ENCODE measurements at places on chromosomes 3 and 15.

- no peak for DNase-seq
Measured at GRCh38 chr3:139309061-139309591, 34.7 kb upstream of the MRPS22 start.

DNA sequence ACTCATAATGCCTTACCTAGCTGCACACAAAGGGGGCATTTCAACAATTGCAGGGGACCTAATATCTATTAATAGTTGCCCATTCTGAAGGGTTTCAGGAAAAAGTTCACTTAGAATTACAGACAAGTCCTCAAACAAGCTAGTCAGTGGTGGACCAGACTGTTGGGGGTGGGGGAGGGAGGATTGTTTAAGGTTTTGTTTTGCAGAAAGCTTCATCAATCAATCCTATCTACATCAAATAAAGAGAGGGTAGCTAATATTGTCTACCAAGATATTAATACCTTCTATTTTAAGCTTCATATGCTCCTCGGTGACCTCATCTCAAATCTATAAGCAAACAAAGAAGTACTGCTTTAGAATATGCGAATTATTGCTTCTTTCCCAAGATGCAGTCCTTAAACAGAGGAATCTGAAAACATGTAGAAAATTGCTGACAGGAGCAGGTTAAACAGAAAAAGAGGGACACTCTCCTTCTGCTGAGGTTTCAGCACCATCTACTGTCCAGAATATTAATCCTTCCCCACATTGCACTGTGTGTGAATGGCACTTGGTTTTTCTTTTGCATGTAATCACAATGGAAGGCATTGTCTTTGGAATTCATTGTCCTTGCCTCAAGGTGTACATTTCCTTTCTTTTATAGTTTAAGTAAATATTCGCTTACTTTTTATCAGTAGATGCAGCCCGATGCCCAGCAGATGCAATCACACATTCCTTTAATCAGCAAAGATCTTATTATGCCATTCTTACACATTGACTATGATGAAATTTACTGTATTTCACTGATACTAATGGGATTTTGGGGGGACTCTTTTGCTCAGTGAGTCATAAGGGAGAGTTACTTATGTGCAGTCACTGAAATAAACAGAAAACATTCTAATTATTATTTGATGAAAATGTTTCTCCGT, 94.7 kb downstream of the IL5RA start:
- DNase-seq = no peak

DNA sequence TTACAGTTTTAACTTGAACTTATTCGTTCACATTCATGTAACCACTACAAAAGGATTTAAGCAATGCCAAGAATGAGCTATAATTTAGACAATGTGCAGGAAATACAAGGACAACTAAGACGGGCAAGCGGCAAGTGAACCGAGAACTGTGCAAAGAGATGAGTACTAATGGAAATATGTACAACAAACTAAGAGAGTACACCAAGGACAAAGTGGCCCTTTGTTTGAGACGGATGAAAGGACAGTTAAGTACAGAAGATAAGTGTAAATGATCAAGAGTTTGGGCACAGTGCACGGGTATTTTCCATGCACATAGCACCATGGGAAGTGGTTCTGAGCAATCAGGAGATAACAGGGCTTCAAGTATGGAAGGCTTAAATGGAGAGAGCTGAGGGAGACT, 281.7 kb downstream of the ROBO2 start:
- DNase-seq = no peak

- no peak for DNase-seq
Measured at GRCh38 chr3:194198938-194199337, 63.0 kb downstream of the HES1 start.

GRCh38 chr15:63597038-63597790, at the start of gene FBXL22:
FBXL22 (plus strand) TSS chr15:63597387; CDS start chr15:63597393, 6 bp downstream.
- DNase-seq = no peak

GRCh38 chr3:159789742-159790635, 198.6 kb upstream of the IL12A start:
- DNase-seq = no peak

- DNase-seq = no peak
Measured at GRCh38 chr15:66783725-66784124, 81.7 kb downstream of the SMAD6 start.

DNA sequence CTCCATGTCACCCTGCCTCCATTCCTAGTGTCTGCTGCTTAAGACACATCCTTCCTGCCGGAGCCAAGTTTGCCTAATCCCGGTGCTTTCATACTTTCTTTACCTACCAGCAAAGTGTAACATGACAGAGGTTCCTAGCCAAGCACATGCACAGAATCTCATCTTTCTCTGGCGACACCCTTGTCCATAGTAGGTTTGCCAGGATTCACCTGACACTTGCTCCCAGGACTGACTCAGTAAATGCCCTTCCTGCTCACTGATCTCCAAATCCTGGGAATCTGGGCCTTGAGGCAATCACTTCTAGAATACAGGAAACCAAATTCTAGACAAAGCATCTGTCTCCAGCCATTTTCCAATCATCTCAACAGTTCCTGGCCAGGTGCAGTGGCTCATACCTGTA, 10.2 kb upstream of the NR2E3 start:
- DNase-seq = no peak

DNA sequence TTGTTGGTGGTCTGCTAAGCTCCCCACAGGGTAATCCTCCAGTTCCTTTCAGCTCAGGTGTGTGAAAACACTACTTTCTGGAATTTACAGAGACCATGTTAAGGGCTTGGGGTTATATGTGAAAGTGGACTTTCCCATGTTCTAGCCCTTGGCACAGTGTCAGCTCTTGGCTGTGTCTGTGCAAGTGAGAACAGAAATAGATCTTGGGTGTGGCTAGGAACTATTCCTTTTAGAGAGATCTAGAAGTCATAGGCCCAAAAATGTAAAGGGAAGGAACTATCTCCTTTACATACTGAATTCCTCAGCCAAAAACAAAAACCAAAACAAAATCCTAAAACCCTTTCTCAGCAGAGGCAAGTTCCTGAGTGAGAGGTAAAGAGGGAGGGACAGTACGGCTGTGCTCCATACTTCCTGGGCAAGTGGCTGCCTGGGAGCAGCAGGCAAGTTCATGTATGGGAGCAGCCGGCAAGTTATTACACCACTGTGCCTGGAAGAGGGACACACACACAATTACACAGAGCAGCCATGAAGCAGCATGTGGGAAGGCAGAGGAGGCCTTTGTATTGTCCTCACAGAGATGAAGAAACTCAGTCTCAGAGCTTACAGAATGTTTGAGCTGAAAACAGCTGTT, 19.9 kb upstream of the C3orf62 start:
- no peak for DNase-seq

GRCh38 chr3:150762662-150763121, 277 bp downstream of the SIAH2 start:
- DNase-seq = no peak

- no peak for DNase-seq
Measured at GRCh38 chr3:116318370-116318769, 126.9 kb downstream of the LSAMP start.

GRCh38 chr15:52728899-52729298, 49.7 kb upstream of the ATOSA start:
- DNase-seq = no peak

DNA sequence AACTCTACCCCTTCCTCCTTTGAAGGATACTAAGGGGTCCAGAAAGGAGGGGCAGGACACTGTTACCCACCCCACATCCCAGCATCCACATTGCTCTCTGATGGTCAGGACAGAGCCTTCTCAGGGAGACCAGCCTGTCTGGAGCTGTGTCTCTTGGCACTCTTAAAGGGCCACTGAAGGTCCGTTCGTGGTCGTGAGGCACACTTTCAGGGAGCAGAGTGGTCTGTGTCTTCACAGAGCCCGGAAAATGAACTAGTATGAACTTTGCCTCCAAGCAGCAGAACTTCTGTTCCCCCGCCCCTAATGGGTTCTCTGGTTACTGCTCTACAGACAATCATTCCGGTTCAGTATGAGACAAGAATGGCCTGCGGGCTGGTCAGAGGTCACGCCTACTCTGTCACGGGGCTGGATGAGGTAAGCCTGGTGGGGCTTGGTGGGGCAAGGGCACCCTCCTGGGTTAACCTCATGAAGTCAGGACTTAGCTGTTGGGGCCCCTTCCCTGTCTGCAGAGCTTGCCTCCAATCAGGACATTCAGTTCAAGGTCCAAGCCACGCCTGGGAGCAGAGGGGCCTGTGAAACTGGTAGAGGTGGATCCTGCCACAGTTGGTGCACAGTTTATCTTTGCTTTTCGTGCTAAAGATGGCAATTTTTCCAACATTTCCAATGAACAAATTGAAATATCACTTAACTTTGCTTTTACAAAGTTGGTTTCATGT, 33.2 kb downstream of the CAPN3 start:
- DNase-seq = no peak

- DNase-seq = no peak
Measured at GRCh38 chr3:71376911-71377310, 206.6 kb downstream of the FOXP1 start.

DNA sequence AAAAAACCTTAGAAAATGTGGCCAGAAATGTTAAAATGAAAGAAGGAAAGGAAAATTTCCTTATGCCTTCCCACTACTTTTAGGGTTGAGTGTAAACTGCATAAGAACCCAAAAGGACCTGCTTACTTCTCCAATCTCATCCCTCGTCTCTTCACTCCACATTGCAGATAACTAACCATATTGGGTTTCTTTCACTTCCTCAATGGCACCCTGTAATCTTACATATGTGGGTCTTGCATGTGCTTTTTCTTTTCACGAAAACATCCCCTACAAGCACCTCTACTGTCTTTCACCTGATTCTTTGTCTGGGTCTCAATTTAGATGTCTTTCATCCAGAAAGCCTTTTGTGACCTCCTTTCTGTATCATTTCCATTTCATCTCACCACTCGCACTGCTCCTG, 23.1 kb downstream of the EOMES start:
- DNase-seq = peak; percentile 9

- DNase-seq = no peak
Measured at GRCh38 chr3:71492974-71493771, 90.4 kb downstream of the FOXP1 start.

- DNase-seq = no peak
Measured at GRCh38 chr3:175307642-175308041, 448.5 kb downstream of the NAALADL2 start.

DNA sequence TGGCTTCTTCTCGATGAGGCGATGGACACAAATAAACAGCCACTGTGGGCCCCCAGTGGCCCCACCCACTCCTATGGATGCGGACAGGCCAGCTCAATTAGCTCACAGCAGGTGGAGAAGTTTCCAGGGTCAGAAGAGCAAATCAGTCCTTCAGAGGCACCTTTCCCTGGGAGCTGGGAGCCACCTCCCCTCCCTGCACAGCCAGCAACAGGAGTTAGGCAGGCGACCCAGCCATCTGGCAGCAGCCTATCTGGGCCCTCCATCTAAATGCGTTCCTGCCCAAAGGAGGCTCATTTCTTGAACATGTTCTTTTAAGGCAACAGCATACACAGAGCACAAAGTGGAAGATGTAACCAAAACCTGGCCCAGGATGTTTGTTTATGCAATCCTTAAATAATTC, 211.9 kb upstream of the ARRDC4 start:
- DNase-seq = no peak

- no peak for DNase-seq
Measured at GRCh38 chr3:145170121-145170520, 990.9 kb downstream of the PLOD2 start.

GRCh38 chr3:11913316-11913715, 66.6 kb upstream of the TAMM41 start:
- no peak for DNase-seq

- no peak for DNase-seq
Measured at GRCh38 chr3:15899388-15899787, 101.6 kb upstream of the ANKRD28 start.

DNA sequence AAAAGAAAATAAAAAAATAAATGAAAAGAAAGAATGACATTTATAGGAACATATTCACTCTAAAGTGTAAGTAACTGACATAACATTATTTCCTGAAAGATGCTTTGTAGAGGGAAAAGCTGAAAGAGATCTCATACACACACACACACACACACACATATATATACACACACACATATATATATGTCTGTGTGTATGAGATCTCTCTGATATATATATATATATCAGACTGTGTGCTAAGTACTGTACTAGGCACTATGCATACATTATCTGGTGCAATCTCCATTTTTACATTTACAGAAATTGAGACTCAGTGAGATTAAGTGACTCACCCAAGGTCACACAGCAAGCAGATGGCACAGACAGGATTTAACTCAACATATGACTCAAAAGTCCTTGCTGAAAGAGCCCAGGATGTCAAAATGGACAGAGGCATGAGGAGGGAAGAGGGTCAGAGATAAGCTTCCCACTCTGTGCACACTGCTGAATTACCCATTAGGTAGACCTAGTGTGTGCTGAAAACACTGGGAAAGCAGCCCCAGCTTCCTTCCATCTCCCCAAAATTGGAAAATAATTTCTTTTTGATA, 15.0 kb downstream of the BHLHE40 start:
- DNase-seq = no peak

DNA sequence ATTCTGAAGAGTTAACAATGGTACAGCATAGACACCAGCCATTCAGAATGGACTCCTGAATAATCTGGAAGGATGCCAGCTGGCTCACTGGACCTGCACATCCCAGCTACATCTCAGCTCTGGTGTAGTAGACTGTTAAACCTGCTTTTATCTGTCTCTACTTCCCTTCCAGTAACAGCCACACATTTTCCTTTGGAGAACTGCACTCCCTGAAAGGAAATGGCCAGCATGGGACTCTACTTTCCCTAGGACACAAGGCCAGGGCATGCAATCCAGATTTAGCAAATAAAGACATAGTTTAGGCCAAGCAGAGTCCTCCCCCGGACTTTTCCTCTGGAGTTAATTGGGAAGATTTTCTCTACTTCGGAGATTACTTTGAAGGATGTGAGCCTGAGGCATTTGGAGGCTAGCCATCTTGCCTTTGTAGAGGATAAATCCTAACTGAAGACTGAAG, 82.7 kb upstream of the TCF12 start:
- DNase-seq = no peak

DNA sequence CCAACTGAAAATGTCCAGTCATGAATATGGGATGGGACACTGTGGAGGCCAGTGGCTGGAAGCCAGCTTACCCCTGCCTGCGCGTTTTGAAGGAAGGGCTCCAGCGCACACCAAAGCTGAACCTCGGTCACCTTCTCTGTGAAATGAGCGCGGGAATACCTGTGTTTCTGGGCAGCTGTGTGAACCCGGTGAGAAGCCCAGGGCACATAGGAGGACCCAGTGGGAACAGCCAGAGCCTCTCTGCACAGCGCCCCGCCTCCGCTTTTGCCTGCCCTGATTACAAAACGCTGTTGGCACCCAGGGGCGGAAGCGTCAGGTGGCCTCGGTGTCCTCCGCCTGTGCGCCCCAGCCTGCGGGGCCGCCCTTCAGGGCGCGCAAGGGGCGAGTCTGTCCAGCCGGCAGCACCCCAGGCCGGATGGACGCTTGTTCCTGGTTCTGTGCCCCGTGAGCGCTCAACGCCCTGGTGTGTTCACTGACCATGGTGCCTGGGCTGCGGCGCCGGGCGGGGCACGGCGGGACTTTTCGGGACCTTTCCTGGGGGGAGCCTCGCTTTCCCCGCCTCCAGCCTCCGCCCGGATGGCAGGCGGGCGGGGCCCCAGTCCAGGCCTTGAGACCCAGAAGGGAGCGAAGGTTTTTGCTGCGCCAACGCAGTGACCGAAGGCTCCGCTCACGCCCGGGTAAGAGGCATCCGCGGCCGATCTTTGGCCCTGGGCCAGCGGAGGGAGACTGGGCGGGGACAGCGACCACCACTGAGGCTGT, at the start of gene SQOR:
Gene SQOR (plus strand): TSS at position 598 of the 759 bp plus-strand sequence. CDS start 23,895 bp downstream, outside the sequence.
- DNase-seq = no peak
